ENCODE measurements at places on chromosomes 16 and 17.

GRCh38 chr17:58564243-58564642, 49.8 kb upstream of the MTMR4 start:
- no peak for DNase-seq

GRCh38 chr17:71109697-71110096, 940.4 kb downstream of the KCNJ2 start:
- no peak for DNase-seq

- no peak for DNase-seq
Observed at GRCh38 chr16:23941963-23942564, 106.3 kb downstream of the PRKCB start.

GRCh38 chr17:12665263-12666210, at the start of gene MYOCD:
Gene MYOCD, plus strand, starts transcription at chr17:12665890. Its CDS starts 299 bp downstream, at chr17:12666189.
- DNase-seq, result no peak

DNA sequence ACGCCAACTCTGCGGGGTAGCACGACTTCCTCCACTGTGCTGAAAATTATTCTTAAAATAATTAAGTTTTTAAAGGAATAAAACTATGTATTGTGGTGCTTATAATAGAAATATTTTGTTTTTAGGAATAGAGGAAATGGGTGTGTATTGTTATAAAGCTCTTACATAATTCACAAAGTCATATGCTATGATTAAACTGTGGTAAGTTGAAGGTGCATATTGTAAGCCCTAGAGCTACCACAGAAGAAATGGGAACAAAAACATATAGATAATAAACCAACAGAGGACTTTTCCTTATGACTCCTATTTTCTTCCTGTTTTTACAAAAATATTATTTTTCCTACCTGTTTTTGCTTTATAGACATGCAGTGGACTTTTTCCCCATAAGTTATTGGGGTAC, 4.3 kb upstream of the SLFN11 start:
- DNase-seq, result no peak

DNA sequence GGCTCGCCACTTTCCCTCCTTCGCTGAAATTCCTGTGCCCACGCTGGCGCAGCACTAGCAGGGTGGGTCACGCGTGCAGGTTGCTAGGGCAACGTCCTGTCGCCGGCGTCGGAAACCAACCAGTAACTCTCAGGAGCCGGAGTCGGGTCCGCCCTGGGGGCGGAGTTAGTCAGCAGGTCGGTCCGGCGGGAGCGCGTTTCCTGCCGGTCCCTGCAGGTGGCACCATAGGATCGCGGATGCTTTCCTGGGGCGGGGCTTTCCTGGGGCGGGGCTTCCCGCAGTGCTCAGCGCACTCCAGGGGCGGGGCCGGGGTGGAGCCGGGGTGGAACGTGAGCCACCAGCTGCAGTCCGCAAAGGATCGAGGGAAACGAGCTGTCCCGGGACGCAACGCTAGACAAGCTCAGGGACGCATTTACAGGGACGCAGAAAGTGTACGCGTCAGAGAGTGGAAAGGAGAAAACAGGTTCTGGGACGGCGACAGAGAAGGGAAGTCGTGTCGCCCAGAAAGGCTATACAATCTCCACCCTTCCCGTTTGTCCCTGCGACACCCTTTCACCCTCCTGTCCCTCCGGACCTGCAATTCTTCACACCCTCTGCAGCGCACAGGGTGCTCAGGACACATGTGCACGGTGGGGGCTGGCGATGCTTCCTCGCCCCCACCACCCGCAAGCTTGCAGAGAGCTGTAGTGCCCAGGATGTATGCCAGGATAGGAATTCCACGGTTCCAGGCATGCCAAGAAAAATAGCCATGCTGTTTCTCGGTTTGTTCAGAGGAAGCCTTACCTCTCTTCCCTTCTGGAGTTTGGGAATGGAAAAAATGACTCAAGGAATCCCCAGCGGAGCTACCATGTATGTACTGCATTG, 12.3 kb downstream of the COPZ2 start:
- DNase-seq, result peak; percentile 99

DNA sequence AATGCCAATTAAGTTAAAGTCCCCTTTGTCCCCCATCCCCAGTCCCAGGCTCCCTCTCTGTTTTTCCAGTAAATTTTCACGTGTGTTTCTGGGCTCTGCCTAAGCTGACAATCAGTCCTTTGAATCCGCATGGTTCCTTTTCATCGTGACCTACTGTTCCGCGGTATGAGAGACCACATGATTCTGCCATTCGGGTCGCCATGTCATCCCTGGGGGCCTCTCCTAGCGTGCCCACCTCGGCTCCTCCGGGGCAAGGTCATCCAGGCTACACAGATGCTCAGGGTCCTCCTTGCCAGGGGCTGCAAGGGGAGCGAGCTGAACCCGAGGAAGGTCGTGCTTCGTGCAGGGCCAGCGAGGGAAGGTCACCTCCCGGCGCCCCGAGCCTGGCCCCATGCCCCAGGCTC, 157.6 kb downstream of the RAB11FIP4 start:
- no peak for DNase-seq

DNA sequence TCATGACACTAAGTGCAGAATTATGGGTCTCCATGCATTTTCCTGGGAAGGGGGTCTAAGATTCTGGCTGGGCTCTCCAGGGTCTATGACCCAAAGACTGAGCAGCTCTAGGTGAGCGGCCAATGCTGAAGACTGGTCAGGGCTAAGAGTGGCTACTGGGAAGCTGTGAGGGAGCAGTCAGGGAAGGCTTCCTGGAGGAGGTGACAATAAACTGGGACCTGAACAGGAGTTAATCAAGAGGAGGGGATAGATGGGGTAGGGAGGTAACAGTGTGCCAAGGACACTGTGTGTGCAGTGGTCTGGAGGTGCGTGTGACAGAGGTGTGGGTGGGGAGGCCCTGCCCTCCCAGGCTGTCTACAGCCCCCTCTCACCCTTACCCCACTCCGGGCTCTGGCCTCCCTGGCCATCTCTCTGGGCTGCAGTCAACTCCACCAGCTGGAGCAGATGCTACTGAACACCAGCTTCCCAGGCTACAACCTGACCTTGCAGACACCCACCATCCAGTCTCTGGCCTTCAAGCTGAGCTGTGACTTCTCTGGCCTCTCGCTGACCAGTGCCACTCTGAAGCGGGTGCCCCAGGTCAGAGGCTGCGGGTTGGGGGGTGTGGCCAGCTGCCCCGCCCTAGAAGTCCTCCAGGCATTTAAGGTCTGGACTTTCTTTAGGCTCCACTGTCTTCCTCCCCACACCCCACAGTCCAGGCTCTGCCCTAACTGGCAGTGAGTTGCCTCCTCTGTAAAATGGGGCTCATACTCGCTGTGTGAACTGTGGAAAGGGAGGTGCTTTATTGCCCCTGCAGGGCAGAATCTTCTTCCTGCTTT, 20.4 kb downstream of the ADGRG5 start:
- no peak for DNase-seq

GRCh38 chr17:55727275-55727674, 4.6 kb upstream of the TMEM100 start:
- no peak for DNase-seq

DNA sequence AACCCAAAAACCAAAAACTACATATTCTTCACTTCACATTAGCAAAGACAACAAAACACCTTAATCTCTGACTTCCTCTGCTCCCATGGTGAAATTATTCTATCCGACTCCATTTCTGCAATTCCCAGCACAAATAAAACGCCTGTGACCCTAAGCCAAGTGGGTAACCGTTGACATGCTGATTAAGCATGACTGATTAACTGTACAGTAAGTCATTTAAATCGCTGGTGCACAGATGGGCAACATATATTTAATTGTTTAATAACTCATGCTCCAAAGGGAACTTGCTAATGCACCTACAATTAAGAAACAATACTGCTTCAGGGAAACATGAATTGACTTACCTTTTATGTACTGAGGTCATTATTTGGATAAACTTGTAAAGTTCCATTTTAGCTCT, 436.7 kb downstream of the KIF2B start:
- DNase-seq, result no peak

DNA sequence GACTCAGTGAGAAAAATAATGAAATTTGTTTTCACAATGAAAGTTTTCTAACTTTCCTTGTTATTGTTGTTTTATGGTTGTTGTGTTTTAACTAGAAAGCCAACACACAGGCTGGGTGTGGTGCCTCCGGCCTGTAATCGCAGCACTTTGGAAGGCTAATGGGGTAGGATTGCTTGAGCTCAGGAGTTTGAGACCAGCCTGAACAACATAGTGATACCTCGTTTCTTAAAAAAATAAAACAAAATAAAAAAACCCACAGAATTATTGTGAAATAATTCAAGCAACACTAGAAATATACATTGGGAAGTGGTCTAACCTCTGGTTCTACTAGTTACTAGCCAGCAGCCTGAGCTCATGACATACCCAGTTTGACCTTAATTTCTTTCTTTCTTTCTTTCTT, 630 bp downstream of the MILR1 start:
- DNase-seq, result no peak

GRCh38 chr17:66983414-66984021, 19.0 kb downstream of the CACNG4 start:
- DNase-seq, result no peak

DNA sequence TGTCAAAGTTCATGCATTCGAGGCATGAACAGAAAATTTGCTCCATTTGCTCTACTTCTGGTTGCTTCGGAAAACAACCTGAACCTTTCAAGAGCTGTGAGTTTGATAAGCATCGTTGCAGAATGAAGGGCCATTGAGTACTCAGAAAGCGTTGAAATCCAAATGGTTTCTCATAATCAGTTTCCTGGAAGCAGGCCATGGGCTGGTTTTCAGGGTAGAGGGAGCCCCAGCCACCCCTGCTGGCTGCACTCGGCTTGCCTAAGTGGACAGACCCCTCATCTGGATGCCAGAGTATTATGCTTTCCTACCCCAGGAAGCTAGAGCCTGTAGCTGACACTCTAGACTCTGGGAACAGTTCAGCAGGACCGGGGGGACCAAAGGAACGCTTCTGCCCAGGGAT, 24.4 kb downstream of the SCNN1G start:
- no peak for DNase-seq

DNA sequence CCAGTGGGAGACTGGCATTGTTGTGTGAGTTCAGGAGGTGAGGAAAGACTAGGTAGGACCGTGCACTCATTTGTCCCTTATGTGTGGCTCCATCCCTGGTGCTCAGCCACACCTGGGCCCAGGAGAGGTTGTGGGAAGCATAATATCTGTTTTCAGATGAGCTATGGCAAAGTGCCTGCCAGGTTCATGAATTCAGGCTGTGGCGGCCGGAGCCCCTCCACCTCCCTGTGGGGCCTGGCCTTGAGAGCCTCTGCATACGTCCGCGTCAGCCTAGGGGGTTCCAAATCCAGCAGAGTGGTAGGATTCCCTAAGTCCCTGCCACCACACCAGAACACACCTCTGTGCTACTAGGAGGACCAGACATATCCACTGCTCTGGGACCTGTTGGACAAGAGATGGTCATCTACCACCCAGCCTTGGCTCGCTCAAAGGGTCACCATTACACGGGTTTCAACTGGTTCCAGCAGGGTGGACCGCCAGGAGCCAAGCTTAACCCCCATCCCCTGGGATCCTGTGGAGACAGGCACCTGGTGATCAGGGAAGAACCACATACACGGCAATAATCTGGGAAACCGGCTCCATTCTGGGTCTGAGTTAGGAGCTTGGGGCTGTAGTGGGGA, 2.0 kb downstream of the B3GNT9 start:
- no peak for DNase-seq

GRCh38 chr17:17568772-17569195, 22.7 kb downstream of the PEMT start:
- peak; percentile 85 for DNase-seq

DNA sequence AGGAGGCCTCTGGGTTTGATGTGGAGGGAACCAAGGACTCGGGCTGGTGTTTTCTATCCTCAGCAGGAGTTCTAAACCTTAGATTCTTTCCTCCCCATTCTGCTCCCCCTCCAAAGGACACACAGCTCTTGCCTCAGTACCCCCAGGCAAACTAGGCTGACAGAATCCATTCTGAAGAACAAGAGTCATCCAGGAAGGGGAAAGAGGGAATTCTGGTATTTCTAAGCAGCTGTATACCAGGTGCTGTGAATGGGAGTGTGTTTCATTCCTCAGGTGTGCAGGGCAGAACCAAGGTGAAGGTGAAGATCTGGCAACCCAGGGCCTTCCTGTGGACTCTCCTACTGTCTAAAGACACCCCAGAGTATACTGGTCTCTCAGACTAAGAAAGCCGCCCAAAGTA, 4.1 kb downstream of the INPP5K start:
- DNase-seq, result no peak

- no peak for DNase-seq
Observed at GRCh38 chr16:85436636-85437165, 176.4 kb upstream of the GSE1 start.

DNA sequence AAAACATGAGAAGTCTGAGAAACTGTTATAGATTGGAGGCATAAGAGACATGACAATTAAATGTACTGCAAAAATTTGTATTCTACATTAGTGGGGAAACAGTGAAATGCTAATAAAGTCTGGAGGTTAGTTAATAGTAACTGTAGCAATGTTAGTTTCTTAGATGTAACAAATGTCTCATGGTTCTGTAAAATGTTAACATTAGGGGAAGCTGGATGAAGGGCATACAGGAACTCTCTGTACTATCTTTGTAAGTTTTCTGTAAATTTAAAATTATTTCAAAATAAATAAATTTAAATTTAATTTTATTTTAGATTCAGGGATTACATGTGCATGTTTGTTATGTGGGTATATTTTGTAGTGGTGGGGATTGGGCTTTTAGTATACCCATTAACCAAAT, 70.0 kb upstream of the IRX6 start:
- DNase-seq, result no peak

GRCh38 chr17:17737961-17738894, 57.0 kb downstream of the RAI1 start:
- no peak for DNase-seq

DNA sequence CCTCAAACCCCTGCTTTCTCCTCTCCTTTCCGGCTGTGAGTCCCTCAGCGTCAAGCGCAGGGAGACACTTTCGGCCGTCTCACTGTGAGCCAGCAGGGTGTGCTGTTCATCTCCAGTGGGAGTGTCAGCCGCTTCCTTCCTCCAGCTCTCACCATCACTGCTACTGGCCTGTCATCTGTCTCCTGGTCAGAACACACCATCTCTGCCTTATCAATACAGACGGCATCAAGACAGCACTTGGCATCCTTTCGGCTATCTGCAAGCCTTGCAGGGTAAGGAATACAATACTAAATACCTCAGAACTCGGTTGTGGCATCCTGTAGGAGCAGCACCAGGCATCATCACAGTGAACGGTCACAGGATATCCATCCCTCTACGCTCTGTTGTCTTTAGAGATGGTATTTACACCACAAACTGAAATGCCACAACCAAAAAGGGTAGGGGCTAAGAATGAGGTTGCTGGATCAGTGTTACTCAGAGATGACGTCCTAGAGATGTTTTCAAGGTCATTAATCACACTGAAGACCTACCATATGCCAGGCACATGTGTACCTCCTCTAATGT, 20.7 kb upstream of the CMTM4 start:
- peak; percentile 47 for DNase-seq

GRCh38 chr16:80759419-80760162, 44.8 kb downstream of the CDYL2 start:
- DNase-seq, result peak; percentile 16

- no peak for DNase-seq
Observed at GRCh38 chr16:85583491-85584181, 29.5 kb upstream of the GSE1 start.

Measured in PC-3 (cell line).